Activated T-cell treated with anti-CD3 and anti-CD28 coated beads for 48 hours (primary cell): ENCODE measurements at places on chromosomes 13 and 19.

DNA sequence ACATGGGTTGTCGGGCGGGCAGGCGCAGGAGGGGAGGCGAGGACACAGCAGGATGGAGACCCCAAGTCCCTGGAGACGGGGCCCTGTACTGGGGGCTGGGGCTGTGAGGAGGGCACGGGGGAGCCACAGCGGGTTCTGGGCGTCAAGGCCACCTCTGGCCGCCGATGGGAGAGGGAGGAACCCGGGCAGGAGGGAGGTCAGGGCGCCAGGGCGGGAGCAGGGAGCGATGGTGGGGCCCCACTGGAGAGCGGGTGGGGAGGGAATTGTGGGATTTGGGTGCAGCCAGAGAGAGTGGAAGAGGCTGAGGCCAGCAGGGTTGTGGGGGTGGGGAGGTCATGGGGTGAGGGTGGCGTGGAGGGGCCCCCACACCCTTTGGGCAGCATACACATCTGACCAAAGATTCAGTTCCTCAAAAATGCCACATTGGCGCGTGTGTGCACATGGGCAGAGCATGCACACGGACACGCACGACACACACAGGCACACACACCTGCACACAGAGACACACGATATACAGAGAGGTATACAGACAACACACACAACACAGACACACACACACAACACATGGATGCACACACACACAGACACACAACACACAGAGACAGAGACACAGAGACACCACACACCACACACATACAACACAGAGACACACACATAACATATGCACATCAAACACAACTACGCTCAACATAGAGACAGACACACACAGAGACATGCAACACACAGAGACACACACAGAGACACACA lies 54.9 kb downstream of the AP1M1 start:
- no peak for DNase-seq

DNA sequence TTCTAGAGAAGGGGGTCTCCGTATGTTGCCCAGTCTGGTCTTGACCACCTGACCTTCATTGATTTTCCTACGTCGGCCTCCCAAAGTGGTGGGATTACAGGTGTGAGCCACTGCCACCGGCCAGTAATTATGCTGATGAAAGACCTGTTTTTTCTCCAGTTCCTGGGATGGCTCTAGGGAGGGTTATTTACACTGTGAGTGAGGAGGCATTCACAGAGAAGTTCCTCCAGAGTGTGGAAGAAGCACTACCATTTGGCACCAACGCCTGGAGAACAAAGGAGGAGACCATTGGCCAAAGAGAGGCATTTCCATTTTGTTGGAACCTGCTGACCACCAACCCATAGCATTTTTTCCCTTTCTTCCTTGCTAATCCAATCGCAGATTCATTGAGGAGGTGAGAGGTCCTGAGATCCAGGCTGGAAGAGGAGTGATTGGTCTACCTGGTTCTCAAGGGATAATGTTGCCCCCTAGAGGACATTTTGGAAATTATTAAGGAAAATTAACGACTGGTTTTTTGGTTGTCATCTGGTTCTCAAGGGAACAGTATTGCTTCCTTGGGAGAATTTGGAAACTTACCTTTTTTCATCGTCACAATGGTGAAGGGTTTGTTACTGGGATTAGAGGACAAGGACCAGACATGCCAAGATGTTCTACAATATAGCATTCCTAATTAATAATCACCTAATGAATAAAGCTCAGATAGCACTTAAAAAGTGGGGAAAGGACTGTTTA lies 5.5 kb upstream of the SAE1 start:
- DNase-seq = no peak

GRCh38 chr13:92739306-92739818 lies 487.2 kb upstream of the GPC6 start:
- DNase-seq = no peak

GRCh38 chr19:19542507-19542906 lies 4.4 kb downstream of the CILP2 start:
- DNase-seq = no peak

GRCh38 chr13:37899753-37900152 lies 30.2 kb upstream of the TRPC4 start:
- no peak for DNase-seq

DNA sequence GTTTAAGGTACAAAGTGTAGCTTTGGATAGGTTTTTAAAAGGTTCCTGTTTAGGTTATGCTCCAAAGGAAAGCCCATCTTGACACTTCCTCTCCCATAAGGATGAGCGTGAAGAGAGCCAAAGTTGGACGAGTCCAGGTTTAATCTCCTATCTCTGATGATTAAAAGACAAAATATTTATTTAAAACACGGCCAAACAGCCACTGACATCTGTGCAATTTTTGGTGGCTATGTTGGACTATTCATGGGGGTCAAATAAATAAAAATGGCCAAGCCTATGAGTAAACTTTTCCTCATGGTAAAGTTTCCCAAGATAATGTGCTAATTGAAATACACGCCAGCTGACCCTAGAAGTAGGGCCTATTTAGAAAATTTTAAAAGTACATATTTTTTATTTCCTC lies 69.0 kb upstream of the DOCK9 start:
- no peak for DNase-seq

- no peak for DNase-seq
These were observed 2.7 kb downstream of the WIZ start for GRCh38 chr19:15447057-15447456.

- no peak for DNase-seq
These were observed 11.3 kb upstream of the PRKD2 start for GRCh38 chr19:46728208-46728607.

GRCh38 chr13:48505012-48505411 lies 27.9 kb downstream of the RCBTB2 start:
- DNase-seq = no peak

GRCh38 chr19:3360421-3361383 lies 5.7 kb upstream of the NFIC start:
- peak; percentile 65 for DNase-seq

DNA sequence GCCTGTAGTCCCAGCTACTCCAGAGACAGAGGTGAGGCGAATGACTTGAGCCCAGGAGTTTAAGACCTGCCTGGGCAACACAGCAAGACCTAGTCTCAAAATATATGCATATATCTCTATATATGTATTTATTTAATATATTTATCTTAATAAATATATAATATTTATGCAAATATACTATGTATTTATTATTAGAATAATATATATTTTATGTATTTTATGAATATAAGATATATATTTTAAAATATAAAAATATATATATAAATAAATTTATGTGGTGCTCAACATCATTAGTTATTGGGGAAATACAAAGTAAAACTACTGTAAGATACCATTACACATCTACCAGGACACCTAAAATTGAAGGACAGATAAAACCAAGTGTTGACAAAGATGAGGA lies 58.1 kb upstream of the IPO5 start:
- no peak for DNase-seq

DNA sequence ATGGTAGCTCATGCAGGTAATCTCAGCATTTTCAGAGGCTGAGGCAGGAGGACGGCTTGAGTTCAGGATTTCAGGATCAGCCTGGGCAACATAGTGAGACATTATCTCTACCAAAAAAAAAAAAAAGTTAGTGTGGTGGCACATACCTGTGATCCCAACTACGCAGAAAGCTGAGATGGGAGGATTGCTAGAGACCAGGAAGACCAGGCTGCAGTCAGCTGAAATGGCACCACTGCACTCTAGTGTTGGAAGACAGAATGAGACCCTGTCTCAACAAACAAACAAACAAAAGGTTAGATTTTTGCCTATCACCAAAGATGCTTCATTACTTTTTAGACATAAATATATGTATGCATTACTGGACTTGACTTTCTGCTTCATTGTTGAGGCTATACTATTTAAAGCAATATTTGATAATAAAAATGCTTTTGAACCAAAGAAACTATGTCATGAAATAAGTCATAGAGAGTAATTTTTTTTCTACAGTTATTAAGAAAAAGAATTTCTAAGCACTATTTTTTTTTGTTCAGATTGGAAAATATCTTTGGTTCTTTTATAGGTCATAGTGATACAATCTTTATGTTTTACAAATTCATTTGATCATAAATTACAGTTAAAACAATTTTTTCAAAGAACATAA lies 1180.1 kb upstream of the ATXN8OS start:
- DNase-seq = no peak

DNA sequence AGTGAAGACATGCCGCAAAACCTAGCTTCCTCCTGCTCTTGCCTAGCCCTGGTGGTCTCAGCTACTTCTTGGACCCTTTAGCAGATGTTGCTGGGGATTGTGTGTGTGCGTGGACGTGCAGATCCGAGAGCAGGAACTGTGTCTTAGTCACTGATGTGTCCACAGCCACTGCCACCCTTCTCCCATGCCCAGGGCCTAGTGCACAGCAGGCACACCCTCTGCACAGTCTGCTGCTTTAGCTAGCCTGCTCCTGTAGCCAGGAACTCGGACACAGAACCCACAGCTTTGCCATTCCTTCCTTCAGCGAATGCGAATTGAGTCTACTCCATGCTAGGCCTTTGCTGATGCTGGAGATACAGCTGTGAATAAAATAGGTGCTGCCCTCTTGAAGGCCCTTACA lies 2.3 kb downstream of the CLPTM1 start:
- DNase-seq = no peak

DNA sequence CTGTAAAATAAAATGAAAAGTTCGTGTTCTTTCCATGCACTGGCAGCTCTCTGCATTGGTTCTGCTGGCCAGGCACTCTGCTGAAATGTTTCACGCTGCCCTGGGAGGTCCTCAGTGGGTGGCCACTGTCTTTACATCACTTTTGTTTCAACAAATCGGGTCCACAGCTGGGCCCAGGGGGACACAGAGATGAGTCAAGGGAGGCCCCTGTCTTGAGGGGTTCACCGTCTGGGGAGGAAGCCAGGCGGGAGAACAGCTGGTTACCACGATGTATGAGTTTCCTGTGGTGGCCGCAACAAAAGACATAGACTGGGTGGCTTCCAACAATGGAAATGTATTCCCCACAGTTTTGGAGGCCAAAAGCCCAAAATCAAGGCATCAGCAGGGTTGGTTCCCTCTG lies 5.1 kb upstream of the KLF2 start:
- DNase-seq = no peak
